ENCODE measurements at places on chromosomes 12 and 14.

- no peak for DNase-seq
Measured at GRCh38 chr12:46371718-46372543, 642 bp downstream of the SLC38A2 start.

- no peak for DNase-seq
Measured at GRCh38 chr14:40394634-40395340, 962.6 kb upstream of the FBXO33 start.

GRCh38 chr14:81018251-81018650 is 62.8 kb downstream of the TSHR start:
- DNase-seq = no peak

DNA sequence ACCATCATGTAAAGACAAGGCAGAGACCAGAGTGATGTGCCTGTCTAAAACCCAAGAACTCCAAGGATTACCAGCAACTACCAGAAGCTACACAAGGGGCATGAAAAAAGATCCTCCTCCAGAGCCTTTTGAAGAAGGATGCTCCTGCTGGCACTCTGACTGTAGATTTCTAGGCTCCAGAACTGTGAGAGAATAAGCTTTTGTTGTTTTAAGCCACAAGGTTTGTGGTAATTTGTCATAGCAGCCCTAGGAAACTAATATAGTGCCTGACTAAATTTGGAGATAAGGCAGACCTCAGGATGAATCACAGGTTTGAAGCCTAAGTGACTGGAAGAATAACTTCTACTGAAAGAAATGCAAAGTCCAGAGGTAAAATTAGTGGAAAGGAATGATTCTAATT is 132.9 kb downstream of the CEP83 start:
- DNase-seq = no peak

DNA sequence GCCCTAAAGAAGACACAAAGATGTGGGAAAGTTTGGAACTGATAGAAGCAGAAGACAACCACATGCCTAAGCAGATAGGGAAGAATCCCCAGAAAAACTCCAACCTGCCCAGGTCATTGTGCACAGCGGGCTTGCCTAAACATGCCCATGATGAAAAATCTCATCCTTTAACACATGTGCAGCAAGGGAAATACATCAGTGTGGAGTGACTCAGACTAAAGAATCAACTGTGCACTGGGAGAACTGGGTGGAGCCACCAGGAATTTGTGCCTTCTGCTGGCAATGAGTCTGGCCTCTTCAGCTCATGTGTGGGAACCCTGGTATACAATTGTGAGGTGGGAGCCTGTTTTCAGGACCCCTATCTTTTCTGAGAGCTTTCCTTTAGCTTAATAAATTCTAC is 398.5 kb downstream of the FSCB start:
- DNase-seq = no peak

DNA sequence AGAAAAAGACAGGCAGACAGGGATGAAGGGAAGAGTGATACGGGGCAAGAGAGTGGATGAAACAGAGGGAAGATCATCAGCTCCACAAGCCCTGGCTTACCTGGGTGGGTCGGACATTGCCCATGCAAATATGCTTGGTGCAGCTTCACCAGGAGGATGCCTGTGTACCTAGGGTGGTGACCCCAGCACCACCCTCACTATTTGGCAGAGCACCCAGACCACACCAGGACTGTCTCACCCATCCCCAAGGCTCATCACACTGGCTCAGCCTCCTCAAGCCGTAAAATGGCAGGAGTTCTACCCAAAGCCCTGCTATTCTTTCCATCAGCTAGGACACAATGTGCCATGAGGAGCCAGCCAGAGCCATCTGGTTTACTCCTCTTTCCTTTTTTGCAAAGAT is 3.0 kb downstream of the GALNT8 start:
- no peak for DNase-seq

- DNase-seq = no peak
Measured at GRCh38 chr12:99057670-99058069, 412.6 kb downstream of the APAF1 start.

GRCh38 chr12:77232045-77232444 is 166.7 kb upstream of the E2F7 start:
- no peak for DNase-seq

DNA sequence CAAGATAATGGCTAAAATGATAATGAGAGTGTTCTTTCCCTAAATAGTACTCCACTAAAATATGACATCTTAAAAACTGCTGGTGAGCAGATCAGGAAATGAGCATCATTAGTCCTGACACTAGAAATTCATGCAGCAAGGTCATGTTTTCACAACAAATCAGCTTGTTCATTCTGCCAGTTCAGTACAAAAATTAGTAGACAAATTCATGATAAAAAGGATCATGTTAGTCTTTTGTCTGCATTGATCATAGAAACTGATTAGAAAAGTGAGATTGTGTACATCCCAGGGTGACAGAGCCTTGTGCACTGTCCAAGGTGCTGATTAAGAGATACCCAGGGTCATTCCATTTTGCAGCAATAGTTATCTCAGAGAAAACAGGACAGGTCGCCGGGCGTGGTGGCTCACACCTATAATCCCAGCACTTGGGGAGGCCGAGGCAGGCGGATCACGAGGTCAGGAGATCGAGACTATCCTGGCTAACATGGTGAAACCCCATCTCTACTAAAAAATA is 163.6 kb downstream of the RIMBP2 start:
- DNase-seq = no peak

DNA sequence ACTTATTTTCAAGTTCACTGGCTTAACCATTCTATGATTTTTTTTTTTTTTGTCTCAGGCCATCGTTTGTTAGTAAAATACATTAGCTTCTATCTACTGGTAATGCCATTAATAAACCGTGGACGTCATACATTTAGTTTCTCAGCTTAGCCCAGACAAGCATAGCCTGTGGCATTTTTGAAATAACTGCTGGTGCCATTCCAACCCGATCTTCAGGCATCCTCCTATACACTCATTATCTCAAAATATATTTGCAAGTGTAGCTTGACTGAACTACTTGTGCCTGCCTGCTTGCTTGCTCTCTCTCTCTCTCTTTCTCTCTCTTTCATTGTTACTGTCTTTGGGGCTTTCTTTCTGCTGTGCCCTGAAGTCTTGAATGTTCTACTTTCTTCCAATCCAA is 12.7 kb upstream of the MBIP start:
- DNase-seq = no peak

DNA sequence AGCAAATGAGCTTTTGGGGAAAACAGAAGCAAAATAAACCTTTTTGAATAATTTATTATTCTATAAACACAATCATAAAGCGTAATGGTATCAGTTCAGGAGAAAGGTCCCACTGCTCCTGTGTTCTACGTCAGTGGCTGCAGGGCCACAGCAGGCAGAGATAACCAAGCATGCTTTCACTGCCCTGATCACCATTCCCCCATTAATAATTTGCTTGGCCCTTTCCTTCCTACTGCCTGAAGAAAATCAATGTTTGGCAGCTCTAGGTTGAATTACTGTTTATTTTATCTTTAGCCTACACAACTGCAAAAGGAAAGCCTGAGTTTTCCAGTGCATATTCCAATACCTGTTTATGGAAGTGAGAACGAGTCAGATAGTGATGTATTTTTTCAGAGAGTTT is 369.9 kb downstream of the DIO2 start:
- DNase-seq = no peak

- no peak for DNase-seq
Measured at GRCh38 chr12:14841761-14842160, 1.6 kb downstream of the ART4 start.

DNA sequence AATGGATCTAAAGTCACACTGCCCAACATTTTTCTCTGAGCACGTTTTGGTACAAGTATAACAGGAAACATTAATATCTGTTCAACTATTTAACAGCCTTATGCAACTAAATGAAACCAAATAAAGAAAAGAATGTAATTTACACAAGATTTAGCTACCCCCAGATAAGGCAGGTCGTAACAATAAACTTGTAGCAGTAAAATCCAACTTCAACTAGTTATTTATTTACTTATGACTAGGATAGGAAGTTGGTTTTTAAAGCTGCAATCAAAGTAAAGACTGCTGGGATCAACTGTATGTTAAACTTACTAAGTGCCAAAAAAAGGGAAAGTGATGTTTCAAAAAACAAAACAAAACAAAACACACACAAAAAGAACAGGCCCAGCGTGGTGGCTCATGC is 30.9 kb downstream of the FERMT2 start:
- DNase-seq = no peak

GRCh38 chr12:7431993-7432685 is 11.8 kb downstream of the CD163L1 start:
- DNase-seq = no peak

DNA sequence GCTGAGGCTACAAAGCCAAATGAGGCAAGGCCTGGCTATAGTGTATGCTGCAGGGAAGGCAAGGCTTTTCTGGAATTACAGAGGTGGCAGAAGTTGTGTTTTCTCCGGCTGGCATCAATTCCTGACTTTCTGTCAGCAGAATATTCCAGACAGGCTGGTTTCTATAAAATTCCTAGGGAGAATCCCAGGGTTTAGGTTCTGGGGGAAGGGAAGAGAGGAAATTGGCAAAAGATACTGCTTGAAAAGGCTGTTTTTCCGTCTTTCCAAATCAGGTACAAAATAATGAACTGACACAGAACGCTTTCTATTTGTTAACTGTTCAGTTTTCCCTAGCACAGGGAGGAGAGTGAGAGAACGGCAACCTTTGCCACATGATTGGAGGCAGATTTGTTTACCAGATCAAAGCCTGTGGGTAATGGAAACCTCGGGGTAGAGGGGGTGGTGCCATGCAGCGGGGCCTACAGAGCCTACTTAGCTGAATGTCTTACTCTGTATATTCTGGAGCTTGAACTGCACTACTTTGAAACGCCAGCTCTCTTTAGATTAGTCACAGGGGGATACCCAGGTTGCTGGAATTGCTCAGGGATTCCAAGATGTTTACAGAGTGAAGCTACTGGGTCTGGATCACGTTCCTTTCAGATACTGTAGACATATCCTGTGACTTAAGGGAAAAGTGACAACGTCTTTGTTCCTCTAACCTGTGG is 65.8 kb upstream of the DACT1 start:
- no peak for DNase-seq

- no peak for DNase-seq
Measured at GRCh38 chr12:15956413-15957185, 45.5 kb downstream of the DERA start.

DNA sequence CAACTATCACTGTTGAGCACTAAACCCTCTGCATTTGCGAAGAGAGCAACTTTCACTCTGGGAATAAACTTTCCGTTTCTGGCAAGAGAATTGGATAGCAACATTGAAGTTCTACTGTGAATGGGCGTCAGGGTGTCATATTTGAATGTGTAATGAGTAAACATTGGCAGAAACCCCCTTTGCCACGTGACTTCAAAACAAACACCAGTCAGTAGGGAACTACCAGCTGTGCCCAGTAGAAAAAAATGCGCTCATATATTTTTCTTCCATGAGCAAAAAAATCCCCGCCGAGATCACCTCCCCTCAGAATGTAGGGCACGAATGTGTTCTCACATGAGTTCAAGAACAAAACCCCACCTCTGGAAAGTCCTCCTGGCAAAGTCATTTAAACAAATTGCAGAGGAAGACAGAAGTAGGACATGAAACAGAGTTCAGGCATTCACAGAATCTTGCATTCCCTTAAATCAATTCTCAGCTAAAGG is 80.6 kb downstream of the BTG1 start:
- DNase-seq = peak; percentile 69

- no peak for DNase-seq
Measured at GRCh38 chr12:118326991-118327390, 45.7 kb downstream of the TAOK3 start.

DNA sequence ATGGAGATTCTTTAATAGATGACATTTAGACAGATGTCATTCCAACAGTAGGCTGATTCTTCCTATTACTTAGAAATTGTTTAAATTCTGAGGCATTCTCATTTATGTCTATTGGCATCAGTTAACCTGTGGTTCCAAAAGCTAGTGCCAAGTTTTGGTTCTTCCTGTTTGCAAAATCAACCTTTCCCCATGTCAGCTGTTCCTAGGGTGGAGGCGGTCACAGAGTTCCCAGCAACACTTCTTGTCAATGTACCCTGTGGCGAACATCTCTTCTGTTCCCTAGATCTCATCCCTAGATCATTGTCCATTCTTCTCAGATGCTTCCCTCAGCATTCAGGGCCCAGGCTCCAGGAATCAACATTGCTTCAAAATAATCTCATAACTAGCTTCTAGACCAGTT is 140.9 kb downstream of the PHLDA1 start:
- no peak for DNase-seq

- no peak for DNase-seq
Measured at GRCh38 chr12:55820679-55821078, 2.8 kb downstream of the ORMDL2 start.

GRCh38 chr12:31523306-31523705 is 67.6 kb downstream of the DENND5B start:
- no peak for DNase-seq

DNA sequence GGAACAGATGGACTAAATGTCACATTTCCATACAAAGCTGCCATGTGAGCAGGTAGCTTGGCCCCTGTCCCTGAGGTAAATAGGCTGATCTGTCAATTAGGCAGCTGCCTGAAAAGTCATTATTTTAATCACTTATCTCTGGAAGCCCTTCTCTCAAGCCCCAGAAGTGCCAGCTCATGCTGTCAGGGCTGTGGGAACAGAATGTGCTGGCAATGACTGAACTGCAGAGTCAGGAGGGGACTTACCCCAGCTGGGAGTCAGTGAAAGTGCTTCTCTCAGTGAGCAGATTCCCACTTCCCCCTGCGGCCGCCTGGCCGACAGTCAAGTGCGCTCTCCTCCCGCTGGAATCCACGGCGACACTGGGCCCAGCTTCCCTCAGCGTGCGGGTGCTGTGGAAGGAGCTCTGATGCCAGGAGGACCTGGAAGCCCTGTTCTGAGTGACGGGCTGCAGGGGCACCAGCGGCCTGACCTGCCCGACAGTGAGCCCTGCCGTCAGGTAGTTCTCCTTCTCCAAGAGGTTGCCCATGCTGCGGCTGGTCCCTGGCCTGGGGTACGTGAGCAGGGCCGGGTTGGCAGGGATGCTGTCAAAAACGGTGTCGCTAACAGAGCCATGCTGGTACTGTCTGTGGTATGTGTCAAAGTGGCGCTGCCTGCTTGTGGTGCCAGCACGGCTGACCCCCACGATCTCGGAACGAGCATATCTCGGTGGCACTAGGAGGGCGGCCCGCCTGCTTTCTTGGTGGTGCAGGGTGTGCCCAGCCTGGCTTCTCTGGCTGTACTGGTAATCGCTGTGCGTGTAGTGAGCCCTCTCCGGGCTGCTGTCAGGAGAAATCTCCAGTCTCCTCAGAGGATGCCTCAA is 18.7 kb downstream of the PKP2 start:
- DNase-seq = no peak

DNA sequence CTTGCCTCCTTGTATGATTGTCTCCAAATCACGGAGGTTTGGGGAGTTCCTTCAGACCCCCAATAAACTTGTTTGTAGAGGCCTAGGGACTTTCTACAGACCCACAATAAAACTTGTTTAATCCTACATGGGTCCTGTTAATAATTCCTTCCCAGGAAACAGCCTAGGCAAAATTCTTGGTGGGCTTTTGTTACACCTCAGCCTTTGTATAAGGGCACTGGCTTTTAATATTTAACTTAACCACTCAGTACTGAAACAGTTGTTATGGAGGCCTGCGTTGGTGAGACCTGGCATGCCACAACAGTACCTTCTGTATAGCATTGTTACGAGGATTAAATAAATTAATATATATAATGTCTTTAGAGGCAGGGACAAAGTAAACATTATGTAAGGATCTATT is 32.7 kb upstream of the FAR2 start:
- no peak for DNase-seq

All from brain pericyte (primary cell).